ENCODE measurements at places on chromosomes 11 and 22.

DNA sequence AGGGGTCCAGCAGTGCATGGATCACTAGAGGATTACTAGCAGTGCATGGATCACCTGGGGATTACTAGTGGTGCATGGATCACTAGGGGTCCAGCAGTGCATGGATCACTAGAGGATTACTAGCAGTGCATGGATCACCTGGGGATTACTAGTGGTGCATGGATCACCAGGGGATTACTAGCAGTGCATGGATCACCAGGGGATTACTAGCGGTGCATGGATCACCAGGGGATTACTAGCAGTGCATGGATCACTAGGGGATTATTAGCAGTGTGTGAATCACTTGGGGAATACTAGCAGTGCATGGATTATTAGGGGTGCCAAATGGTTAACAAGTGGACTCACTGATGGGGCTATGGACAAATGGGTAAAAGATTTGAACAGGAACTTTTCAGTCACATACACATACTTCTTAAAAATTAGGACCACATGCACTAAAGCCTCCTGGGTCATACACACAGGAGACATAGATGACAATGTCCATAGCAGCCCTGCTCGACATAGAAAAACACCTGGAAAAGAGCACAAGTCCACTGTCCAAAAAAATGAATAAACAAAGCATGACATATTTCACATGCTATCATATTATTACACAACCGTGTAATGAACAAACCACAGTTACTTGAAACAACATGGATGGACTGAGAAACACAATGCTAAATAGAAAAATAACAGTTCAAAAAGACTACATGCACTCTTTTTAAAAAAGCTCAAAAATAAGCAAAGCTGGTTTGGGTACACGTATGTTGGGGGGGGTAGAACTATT is 109.8 kb downstream of the CD44 start:
- DNase-seq, result no peak

DNA sequence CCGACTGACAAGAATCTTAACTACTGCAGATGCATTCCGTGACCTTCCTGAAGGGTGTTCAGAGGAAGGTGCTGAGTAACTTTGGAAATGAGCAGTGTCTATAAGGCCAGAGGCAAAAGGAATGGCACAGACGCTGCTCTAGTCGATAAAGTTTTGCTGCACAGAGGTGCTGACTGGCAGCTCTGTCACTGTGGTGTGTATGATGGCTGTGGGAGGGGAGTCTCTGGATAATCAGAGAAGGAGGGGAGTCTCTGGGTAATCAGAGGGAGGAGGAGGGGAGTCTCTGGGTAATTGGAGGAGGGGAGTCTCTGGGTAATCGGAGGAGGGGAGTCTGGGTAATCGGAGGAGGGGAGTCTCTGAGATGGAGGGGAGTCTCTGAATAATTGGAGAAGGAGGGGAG is 18.4 kb downstream of the PTDSS2 start:
- DNase-seq, result no peak

DNA sequence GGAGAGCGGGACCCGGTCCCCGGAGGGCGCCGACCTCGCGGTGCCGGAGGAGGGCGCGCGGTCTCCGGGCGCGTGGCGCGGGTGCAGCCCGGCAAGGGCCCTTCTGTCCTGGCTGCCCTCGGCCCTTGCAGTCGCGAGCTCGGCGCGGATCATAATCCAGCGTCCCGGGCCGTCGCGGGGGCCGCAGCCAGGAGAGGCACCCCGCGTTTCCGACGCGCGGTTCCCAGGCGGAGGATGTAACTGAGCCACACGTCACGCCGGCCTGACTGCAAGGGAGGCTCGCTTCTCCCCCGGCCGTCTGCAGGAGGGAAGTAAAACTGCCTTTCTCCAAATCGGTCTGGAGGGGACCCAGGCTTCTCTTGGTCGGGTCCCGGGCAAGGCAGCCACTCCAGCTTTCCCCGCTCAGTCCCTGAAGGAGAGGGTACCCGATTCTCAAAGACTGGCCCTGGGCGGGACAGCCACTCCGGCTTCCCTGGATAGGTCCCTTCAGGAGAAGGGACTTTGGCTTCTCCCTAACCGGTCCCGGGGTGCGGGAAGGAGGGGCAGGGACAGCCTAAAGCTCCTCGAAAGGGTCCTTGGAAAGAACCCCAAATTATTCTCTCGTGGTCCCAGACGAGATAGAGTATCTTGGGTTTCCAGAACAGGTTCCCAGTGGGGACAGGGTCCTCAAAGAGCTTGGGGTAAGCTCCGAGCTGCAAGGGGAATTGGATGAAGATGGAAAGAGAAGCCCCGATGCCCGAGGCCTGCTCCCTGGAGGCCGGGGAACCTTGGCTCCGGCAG is 836 bp downstream of the SPON1 start:
- DNase-seq, result peak; percentile 69

DNA sequence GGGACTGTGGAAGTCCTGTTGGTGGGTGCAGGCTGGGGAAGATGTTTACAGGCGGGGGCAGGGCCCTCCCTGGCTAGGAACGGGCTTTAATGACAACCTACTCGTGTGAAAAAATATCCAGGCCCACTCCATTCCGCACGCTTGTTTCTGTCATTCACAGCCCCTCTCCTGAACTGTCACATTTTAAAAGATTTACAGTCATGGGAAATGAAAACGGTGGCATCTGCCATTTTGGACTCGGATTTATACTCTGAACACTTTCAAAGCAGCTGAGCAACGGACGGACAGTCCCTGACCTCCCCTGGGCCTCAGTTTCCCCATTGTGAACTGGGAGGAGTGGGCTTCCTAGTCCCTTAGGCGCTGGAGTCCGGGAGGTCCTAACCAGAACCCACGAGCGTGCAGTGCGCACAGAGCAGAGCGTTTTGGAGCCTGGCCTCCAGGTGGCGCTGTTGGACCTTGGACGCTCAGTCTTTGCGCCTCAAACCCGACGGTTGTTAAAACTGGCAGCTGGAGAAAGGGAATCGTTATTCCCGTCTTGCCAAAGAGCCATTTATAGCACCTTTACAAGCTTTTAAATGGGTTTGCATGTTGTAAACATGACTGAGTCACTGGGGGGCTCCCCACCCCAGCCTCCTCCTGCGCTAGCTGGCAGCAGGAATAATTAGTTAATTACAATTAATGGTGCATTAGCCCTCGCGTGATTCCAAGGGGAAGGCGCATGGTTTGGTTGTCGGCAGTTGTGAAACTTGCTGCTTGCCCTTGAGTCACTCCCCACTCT is 75.3 kb downstream of the FBLN1 start:
- peak; percentile 94 for DNase-seq

DNA sequence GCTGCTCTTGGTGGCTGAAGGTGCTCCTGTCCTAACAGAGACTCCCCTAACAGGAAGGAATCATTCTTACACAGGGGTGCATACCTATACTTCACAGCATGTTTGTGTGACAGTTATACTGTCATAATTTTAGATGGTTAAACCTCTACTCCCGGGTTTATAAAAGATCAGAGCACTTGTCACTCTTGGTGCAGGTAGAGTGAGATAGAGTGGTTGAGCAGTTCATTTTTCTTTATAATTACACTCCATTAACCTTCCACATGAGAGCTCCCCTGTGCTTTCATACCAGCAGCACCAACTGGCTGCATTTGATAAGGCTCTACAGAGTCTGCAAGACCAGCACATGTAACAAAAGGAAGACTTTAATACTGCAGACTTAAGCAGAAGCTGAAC is 72.9 kb downstream of the LARGE2 start:
- DNase-seq, result no peak

- no peak for DNase-seq
Measured at GRCh38 chr11:104148706-104149105, 15.2 kb downstream of the PDGFD start.

- DNase-seq, result no peak
Measured at GRCh38 chr11:108639146-108639545, 25.7 kb upstream of the DDX10 start.

DNA sequence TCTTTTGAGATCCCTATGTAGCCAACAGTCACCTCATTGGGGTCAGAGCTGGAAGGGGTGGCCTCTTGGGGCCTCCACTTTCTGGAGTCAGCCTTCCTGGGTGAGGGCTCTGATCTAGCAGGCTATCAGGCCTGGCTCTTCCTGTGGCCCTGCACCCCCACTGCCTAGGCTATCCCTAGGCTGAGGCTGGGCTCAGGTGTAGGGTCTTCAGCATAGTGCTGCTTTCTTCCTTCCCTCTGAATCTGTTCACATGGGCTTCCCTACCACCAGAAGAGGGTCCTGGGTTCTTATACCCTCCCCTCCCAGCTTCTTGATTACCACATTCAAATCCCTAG is 456 bp upstream of the SPI1 start:
- no peak for DNase-seq

- no peak for DNase-seq
Measured at GRCh38 chr11:59416613-59417012, 9.6 kb downstream of the OR5A2 start.

DNA sequence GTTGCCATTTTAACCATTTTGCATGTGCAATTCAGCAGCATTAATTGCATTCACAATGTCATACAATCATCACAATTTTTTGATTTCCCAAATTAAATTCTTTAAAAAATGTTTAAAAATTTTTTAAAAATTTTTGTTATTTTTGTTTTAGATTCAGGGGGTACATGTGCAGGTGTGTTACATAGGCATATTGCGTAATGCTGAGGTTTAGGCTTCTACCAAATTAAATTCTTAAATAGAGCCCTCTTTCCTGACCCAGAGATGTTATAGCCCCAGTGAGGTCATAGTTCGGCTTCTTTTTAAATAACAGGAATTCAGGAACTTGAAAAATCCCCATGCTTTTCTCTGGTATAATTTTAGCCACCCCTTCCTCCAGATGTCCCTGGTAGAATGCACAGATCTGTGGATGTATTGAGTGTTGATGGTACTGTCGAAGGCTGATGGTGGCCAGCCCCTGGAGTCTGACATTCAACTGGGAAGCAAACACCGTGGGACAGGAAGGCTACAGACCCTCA is 11.3 kb upstream of the AMPD3 start:
- DNase-seq, result no peak

DNA sequence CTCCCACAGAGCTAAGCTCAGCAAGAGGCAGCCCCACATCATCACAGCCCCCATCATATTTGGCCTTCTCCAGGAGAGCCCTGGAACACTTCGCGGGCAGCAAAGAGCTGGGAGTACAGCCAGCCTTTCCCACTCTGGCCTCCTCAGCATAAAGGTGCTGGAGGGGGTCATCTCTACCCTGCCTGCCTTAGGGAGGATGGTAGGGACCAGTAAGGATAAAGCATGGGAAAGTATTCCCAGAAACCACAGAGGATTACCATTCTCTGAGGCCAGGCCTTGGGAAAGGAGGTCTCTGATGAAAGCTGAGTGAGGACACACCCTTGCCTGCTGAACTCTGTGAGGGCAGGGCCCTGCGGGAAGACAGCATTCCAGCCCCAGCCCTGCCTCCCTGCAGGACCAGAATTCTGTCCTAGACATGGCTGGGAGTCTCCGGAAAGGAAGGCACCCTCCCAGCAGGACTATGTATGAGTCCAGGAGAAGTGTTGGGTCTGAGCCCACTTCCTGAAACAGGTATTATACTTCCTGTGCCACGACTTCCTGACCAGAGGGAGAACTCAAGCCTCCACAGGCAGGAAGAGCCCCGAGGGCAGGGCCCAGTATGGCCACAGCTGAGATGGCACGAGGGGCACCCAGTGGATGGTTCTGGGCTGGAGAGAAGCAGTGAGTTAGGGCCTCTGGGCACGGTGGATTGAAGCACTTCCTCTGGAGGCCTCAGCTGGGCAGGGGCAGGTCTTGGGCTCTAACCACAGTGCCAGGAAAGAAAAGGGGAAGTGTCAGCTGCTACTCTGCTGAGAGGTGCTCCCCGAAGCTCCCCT is 12.9 kb upstream of the CASTOR1 start:
- DNase-seq, result peak; percentile 89

- no peak for DNase-seq
Measured at GRCh38 chr11:18332302-18332701, 9.9 kb downstream of the GTF2H1 start.

DNA sequence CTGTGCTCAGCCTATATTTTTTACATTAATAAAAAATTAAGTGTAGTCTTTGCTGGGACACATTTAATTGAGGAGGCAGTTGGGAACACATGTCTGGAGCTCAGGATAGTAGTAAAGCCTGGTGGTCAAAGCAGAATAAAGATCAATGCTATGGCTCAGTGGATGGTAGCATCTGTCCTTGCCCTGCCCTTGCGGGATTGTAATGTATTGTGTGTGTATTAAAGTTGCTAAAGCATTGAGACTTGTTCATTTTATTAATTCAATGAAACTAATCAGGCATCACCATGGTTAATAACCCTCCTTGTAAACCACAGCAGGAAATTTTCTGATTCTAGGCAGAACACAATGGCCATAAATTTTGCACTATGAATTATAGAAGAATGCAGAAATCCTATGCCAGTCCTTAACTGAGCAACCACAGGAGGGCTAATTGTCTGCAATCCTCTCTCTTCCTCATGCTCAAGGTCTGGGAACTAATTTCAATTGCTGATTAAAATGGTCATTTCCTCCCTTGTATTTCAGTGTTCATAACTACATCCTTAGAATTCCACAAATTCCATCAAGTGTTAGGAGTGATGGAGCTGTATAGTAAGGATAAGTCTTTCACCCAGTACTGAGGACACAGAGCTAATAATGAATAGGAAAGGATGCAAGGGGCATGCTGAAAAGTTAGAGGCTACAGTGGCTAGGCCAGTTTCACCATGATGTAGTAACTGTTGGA is 403.2 kb upstream of the DDI1 start:
- no peak for DNase-seq

DNA sequence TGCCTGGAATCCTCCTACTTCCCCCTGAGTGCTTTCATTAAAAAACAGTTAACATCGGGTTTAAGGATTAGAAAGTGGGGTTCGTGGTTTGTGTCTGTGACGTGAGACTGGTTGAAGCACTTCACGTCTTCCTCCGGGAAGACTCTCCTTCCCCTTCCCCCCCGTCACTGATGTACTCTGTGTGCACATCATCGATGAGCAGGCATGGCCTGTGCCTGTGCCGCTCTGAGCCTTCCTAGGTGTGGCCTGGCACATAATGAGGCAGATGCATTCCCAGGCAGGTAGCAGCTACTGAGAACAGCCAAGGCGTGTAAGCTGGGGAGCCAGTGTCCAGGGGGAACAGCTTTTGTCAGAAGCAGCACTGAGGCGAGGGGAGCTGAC is 93.8 kb downstream of the BCR start:
- DNase-seq, result peak; percentile 39

- no peak for DNase-seq
Measured at GRCh38 chr22:49429066-49429465, 398.6 kb downstream of the BRD1 start.

DNA sequence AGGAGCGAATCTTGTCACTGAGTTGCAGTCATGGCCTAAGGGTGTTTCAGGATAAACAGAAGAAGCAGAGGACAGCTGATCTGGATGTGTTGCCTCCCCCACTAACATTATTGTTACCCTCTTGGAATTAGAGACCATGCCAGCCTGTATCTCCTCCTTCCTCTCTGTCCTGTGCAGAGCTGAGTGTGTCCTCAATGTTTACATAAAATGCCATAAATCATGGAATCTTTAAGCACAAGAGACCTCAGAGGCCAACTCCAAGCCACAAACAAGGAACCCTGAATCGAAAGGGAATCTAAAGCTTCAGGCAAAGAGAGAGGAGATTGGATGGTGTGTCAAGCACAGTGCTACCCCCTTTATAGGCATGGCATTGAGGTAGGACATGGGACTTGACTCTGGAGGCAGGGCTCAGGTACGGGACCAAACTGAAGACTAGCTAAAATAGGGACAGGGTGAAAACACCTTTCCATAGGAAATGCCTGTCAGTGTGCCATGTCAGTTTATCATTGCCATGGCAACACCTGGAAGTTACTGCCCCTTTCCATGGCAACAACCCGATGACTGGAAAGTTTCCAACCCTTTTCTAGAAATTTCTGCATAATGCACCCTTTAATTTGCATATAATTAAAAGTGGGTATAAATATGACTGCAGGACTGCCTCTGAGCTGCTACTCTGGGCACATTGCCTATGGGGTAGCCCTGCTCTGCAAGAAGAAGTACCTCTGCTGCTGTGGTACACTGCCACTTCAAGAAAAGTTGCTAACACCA is 489.7 kb downstream of the MIAT start:
- DNase-seq, result no peak

Data from suppressor macrophage (primary cell).